ENCODE measurements at places on chromosomes 2 and 18. TPM values are rescaled to one million over a fixed set of nuclear protein-coding genes. Genes with fewer than 3 reads are reported as not detected.

GRCh38 chr2:145018502-145018901, 498.6 kb upstream of the ZEB2 start:
- DNase-seq: no peak

GPR75 gene
- 2.0 TPM for total RNA-seq

MYO3B gene
- 0.09 TPM for total RNA-seq

- DNase-seq: no peak
These were observed 83.4 kb upstream of the CYP20A1 start for GRCh38 chr2:203155406-203155805.

All from left colon (tissue), 2 donors.